ENCODE measurements at places on chromosomes 4 and X.

- DNase-seq = no peak
These were observed 1.8 kb upstream of the SPATA18 start for GRCh38 chr4:52049266-52049665.

DNA sequence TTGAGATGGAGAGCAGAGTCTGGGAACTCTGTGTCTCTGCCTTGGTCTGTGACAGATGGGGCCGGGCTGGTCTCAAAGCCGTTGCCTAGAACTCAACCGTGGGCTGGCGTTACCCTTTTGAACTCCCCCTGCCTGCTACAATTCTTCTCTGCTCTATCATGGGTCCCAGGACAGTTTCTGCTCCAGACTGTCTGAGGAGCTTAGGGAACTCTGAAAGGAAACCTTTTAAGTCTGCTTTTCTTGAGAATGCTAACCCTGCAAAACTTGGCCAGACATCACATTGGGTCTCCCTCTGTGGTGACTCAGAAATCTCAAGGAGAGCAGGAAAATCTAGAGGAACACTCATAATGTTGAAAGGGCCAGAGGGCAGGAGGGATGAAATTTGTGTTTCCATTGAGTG lies 240.6 kb downstream of the CBR4 start:
- DNase-seq = no peak

DNA sequence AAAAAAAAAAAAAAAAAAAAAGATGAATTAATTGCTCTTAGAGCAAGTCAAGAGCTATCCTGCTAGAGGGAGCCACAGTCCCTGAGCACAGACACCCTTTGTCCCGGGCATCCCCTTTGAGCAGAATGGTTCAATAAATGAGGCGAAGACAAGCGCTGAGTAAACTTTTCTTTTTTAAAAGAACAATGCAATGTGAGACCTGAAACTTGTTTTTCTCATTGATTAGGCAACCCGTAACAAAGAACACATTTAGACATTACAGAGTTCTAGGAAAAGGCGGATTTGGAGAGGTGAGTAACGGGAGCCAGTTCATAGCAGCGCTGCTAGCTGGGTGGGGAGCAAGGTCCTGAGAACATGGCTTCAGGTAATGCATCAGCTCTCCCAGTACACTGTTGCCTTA lies 46.1 kb downstream of the GRK4 start:
- no peak for DNase-seq

DNA sequence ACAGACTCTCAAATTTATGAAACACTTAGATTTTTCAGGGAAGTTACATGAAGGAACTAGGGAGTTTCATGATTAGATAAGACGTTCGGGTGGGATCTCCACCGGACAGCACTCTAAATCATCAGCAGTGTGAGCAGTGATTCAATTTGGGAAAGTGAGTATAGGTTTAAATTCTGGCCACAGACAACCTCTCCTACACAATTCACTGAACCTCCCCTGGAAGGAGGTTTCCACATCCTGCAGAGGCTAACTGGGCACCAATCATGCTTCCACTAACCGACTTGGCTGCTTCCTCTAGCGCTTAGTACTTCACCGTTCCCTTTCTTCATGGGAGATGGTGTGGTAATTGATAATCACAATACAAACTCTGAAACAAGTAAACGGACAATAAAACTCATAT lies 5.6 kb downstream of the CXCL9 start:
- DNase-seq = no peak
